Prostate gland (tissue), 2 donors: ENCODE measurements at places on chromosomes 4 and X.
A peak's percentile ranks its signal among the peaks of the same experiment; 100 is the strongest.

DNA sequence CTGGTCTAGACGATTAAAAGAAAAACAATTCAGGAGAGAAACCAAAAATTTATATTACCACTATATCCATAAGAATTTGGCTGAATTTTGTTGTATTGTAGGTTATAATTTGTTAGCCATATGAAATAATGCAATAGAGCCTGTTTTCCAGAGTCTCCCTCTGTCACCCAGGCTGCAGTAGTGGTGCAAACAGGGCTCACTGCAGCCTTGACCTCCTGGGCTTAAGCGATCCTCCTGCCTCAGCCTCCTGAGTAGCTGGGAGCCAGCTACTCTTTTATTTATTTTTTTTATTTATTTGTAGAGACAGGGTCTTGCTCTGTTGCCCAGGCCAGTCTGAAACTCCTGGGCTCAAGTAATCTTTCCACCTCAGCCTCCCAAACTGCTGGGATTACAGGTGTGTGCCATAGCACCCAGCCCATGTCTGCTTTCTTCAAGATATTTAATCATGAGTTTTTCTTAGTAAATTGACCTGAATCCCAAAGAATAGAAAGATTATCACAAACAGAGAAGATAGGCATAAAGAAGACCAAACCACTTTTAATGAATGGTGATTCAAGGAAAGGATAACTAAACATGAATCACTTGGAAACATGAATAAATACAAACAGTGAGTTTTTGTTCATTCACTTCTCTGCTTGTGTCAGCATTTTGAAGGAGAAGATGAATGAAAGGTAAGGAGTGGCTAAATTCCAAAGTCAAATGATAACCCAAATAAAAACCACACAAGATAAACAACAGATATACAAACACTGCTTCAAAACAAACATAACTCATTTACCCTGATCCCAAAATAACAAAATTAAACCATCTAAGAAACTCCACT is 82.1 kb downstream of the PPP3CA start:
- no peak for DNase-seq

DNA sequence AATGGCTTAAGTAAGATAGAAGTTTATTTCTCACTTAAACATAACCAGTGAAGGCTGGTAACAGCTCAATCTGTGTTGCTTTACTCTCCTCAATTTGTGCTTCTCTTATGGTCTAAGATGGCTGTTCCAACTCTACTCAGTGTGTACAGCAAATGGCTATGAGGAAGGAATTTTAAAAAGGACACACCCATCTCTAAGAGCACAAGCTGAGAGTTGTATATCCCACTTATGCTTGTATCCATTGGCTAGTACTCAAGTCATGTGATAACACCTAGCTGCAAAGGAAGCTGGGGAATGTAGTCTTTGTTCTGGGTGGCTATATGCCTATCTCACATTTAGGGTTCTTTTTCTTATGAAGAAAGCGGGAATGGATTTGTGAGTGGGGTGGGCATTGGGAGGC is 63.3 kb downstream of the GPAT3 start:
- no peak for DNase-seq

DNA sequence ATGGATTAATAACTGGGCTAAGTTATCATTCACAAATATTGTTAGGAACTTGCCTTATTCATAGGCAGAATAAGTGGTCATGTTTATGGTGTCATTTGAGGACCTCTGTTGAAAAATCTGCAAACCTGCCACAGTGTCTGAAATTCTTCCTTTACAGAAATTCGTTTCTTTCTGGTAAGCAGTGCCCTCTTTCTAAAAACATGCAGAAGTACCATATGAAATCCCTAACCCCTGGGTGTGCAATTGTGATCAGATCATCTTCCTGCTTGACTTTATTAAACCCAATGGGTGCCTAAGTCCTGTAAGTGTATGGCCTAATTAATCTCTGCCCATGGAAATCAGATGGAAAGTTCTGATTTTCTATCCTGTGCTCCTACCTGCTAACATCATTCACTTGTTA is 4.4 kb upstream of the HTATSF1 start:
- no peak for DNase-seq

DNA sequence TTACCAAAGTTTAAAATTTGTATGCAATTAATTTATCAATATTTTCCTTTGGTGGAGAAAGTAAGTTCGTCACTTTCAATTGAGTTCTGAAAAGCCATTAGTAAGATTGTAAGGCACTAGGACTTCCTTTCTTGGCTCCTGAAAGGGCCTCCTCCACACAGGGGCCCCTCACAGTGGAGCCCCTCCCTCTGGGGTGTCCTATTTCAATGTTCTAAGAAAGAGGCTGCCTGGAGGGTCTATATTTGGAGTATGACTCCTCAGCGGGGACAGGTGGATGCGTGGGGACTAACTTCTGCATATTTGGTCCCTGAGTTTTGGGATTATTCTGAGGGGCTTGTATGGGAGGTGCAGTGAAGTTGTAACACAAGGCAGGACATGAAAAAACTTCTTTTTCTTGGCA is 1.6 kb upstream of the ARMCX4 start:
- DNase-seq, result no peak

DNA sequence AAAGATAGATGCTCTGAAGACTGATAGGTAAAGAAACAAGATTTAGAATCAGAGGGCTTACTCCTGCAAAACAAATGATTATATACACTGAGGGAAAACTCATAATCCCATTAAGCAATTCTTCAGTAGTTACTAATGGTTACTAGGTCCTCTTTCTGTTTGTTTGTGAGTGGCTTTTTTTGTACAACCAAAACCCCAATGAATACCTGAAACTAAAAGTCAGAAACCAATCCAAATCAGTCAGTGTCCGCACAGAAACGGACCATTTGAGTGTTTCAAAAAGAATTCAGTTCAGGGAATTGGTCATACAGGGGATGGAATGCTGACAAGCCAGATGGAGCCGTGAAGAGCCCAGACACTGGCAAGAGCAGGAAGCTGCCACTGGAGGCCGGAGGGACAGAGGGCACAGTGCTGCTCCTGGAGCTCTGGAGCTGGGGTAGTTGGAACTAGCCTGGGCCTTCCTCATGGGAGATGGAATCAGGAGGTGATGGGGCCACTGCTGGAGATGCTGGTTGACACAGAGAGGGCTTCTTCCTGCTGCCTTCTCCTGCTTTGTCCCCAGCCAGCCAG is 31.9 kb downstream of the SETD7 start:
- DNase-seq, result no peak

GRCh38 chr4:156515295-156515694 is 456.3 kb downstream of the PDGFC start:
- no peak for DNase-seq

DNA sequence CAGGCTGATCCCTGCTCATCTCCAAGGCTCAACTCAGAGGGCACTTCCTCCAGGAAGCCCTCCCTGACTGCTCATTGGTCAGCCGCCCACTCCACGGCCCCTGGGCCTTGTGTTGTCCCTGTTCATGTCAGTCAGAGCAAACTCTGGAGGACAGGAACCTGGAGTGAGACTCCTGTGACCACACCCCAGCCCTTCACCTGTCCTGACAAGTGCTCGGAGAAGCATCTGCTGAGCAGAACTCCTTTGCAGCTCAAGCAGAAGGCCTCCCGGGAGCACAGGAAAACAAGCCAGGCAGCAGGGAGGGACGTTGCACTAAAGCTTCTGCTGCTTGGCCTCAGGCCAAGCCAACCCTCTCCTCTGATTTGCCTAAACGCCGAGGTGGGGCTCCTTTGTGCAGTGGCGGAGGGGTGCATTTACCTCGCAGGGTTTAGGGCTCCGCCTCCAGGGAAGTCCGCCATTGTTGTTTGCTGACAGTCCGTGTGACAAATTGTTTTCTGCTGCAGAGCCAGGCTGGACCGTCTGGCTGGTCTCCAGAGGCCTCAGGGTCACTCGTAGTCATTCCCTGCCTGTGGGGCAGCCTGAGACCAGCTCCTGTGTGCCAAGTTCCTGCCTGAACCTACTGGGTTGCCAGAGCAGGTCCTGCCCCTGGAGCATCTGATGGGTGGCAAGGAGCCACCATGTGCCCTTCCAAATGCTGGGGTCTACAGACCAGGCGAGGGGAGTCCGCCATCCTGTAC is 61.8 kb downstream of the C4orf50 start:
- no peak for DNase-seq

DNA sequence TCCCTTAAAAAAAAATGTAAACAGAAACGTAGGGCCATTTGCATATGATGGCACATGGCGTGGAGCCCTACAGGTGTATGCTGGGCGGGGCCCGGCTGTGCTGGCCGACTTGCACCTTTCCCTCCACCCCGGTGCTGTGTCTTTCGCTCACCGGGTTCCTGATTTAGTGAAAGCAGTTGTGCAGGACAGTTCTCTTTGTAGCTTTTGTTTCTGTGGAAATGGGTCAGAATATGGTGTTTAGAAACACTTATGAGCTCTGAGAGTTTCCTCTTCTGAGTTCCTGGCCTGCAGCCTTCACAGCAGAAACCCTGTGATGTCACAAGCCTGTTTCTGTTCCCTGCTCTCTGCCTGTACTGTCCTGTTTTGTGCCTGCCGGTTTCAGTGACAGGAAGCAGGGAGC is 22.5 kb upstream of the MSANTD1 start:
- peak; percentile 63 for DNase-seq

DNA sequence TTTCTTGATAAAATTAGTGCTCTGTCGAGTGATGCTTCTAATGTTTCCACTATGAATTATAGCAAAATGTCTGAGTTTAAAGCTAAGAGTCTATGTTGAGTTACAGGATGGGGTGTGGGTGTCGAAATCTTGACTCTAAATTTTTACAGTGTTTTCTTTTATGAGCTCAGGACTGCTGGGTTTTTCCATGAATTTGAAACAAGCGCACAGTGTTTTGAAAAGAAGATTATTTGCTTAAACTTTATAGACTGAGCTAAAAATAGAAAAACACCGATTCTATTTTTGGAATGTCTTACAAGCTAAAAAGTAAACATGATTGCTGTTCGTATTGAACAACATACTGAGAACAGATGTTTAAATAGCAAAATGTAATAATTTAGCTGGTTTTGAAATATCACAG is 7.5 kb downstream of the PTTG2 start:
- no peak for DNase-seq

DNA sequence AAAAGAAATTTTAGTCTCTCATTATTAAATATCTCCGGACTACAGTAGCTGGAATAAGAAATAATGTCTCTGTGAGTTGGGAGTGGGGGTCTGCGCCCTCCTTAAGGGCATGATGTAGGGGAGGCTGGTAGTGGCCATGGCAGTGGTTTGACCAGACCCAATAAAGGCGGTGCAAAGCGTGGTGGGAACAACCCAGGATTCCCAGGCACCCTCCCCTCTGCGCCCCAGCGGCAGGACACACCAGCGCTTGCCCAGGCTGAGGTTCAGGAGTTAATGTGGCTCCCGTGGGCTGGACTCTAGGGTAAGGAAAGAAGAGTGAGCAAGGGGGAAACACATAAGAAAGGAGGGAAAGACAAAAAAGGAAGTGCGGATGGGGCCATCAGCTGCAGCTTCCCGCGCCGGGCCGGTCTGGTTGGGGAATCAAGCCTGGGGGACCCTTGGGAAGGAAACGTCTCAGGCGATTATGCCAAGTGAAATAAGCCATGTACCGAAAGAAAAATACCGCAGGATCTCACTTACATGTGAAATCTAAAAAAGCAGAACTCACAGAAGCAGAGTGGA is 157.5 kb upstream of the SMIM31 start:
- DNase-seq, result no peak

- DNase-seq, result peak; percentile 27
These were observed 40.6 kb downstream of the FAM149A start for GRCh38 chr4:186144946-186145569.

DNA sequence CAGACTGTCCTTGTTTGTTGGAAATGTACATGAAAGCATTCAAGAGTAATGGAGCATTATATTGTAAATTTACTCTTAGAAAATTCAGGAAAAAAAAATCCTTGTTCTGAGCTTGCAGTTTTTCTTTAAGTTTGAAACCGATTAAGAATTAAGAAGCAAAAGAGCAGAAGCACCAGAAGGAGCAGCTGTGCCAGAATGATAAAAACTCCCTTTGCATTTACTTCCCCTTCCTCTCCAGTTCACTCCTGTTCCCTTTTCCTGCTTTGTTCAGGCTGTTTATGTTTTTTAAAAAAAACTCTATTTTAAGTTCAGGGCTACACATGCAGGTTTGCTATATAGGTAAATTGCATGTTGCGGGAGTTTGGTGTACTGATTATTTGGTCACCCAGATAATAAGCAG is 90.3 kb downstream of the ATOH1 start:
- no peak for DNase-seq

DNA sequence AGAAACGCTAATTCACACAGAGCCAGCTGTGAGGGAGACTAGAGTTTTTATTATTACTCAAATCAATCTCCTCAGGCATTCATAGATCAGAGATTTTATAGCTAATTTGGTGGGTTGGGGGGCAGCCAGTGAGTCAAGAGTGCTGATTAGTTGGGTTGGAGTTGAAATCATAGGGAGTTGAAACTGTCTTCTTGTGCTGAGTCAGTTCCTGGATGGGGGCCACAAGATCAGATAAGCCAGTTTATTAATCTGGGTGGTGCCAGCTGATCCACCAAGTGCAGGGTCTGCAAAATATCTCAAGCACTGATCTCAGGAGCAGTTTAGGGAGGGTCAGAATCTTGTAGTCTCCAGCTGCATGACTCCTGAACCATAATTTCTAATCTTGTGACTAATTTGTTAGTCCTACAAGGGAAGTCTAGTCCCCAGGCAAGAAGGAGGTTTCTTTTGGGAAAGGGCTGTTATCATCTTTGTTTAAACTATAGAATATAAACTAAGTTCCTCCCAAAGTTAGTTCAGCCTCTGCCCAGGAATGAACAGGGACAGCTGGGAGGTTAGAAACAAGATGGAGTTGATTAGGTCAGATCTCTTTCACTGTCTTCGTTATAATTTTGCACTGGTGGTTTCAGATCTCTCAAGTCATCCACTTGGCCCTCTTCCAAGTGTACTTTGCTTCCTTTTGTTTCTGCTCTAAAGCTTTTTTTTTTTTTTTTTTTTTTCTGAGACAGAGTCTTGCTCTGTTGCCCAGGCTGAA is 5.4 kb upstream of the NAA11 start:
- DNase-seq, result no peak

DNA sequence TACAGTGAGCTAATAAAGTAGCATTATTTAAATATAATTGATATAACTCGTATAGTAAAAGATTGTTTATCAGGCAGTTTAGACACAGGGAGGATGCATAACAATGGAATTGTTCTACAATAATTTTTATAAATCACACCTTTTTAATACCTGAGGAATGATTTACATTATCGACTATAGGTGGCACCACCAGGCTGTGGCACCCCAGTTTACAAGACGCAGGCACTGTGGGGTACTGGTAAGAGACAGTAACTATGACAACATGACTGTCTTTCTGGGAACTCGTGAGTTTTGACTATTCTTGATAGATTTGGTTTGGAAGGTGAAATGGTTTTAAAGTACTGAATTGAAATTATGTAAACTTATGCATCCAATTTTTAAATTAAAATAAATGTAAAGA is 27.1 kb upstream of the STBD1 start:
- no peak for DNase-seq
